ENCODE measurements at places on chromosomes 16 and 17. TPM values are rescaled to one million over a fixed set of nuclear protein-coding genes. Genes with fewer than 3 reads are reported as not detected.

DNA sequence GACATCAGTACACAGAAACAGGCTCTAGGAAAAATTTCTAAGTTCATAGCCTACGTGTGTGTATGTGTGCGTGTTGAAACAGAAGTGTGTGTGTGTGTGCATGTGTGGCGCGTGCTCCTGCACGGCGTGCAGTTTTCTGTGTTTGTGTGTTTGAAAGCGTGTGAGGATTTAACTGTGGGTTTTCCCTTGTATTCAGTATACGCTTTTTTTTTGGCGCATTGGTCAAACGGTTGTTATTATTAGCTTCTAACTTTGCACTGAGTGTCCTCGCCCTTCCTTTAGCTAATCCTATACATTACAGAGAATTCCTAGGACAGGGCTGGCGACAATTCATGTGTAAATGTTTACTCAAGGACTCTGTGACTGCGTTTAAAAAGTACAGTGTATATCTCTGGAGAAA lies 23.0 kb downstream of the TMC6 start:
- no peak for DNase-seq

DNA sequence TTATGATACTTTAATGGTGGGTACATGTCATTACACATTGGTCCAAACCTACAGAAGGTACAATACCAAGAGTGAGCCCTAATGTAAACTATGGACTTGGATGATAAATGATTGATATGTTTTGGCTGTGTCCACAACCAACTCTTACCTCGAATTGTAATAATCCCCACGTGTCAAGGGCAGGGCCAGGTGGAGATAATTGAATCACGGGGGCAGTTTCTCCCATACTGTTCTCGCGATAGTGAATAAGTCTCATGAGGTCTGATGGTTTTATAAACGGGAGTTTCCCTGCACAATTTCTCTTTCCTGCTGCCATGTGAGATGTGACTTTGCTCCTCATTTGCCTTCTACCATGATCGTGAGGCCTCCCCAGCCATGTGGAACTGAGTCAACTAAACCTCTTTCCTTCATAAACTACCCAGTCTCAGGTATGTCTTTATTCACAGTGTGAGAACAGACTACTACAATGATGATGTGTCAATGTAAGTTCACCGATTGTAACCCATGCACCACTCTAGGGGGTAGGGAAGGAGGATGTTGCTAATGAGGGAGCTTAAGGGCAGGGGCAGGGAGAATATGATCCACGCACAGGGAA lies 7.0 kb upstream of the METTL22 start:
- no peak for DNase-seq

GRCh38 chr17:47789611-47790561 lies 31.7 kb downstream of the OSBPL7 start:
- DNase-seq, result no peak

SLC16A6 gene
- total RNA-seq, result 0.48 TPM

DNA sequence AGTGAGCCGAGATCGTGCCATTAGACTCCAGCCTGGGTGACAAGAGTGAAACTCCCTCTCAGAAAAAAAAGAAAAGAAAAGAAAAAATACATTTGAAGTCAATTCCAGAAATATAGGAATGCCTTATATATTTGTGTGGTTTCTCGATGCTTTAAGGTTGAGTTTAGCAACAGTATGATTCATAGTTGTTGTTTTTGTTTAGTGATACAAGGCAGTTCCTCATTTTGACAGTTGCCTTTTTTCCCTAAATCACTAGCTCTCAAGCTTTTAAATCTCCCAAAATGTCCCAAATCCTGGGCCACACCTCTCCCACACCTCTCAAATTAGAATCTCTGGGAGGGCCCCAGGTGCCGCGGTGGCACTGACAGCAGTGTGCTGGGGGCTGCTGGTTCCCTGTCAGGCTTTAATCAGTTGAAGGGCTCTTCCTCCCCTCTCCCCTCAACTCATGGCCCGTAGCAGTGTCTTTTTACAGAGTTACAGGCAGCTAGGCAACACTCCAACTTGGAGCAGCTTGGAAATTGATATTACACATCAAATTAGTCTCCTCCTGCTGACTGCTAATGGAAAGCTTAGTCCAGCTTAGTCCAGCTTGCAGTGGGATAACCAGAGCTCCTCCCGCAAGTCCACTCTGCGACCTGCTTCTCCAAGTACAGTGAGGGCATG lies 58.4 kb downstream of the EPN2 start:
- no peak for DNase-seq

RNF222 gene
- total RNA-seq, result not detected

TAT gene
- not detected for total RNA-seq

DNA sequence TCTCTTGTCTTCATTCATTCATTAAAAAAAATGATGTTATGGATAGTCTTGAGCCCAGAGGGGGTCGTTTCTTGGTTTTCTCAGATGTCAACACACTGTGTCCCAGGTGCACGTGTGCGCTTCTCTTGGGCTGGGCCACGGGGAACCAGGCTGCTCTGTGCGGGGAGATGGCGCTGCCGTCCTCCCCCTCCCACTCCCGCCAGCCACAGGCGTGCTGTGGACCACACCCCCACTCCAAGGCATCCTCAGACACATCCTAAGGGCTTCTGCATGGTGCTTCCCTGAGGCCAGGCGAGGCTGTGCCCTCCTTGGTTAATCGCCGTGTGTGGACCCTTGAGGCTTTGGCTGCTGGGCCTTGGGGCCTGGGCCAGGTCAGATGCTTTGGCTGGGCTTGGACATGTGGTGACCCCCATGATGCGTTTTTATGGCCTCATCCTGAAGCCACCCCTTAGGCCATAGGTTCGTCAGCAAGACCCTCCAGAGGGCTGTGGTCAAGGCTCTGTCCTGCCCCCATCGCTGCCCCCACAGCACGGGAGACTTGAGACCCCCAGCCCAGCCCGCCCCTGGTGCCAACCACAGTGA lies 245.7 kb upstream of the CIBAR2 start:
- no peak for DNase-seq

GRCh38 chr17:77228241-77228752 lies 87.5 kb downstream of the SEC14L1 start:
- DNase-seq, result no peak

CD79B gene
- total RNA-seq, result 0.10 TPM

PERCC1 gene
- total RNA-seq, result not detected

GRCh38 chr17:50157891-50158290 lies 7.4 kb upstream of the PPP1R9B start:
- no peak for DNase-seq

GRCh38 chr17:61221597-61222471 lies 177.8 kb upstream of the TBX2 start:
- DNase-seq, result peak; percentile 36

DNA sequence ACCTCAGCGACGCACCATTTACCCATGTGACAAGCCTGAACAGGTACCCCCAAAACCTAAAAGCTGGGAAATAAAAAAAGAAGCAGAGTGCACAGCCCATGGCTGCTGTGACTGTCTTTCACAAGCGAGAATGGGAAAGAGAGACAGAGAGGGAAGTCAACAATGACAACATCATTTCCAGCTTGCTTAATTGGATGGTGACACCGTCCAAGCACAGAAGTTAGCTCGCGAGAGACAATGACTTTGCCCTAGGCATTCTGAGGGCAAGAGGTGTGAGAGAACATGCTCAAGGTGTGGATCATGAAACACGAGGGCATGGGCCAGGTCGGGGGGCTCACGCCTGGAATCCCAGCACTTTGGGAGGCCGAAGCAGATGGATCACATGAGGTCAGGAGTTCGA lies 19.3 kb upstream of the NSMCE1 start:
- DNase-seq, result no peak

TM4SF5 gene
- not detected for total RNA-seq

GRCh38 chr16:85970738-85971137 lies 71.8 kb downstream of the IRF8 start:
- peak; percentile 53 for DNase-seq

Data from A172 (cell line).